ENCODE measurements at places on chromosomes 2 and 18. TPM values are rescaled to one million over a fixed set of nuclear protein-coding genes. Genes with fewer than 3 reads are reported as not detected.

DNA sequence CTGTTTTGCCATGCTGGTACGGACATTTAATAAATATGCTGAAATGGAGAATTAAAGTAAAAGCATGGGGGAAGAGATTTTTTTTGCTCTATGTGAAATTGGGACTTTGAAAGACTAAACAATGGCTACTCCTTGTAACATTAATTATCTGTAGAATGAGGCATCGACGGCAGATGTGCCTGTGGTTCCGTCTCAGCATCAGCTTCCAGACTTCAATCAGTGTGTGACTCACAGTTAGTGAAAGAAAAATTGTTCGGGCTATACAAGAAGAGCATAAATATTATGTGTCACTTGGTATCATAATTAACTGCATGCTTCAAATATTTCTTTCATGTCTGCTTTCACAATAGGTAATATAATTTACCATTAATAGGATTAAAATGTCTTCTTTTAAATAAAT lies 117.0 kb upstream of the SMIM21 start:
- no peak for DNase-seq

DNA sequence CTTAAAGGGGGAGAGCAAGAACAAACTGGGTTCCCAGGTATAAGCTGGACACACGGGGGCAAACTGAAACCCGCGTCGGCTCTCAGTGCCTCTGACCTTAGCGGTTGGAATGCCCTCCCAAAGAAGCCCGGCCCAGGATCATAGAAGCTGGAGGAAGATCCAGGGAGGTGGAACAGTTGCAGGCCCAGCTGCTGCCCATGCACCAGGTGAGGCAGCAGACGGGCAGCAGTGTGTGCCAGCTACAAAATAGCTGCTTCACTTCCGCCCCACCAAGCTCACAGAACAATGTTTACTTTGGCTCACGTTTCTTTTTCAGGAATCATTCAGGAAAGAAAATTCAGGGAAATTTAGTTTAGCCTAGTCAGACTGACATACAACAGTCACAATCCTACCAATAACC lies 3.9 kb upstream of the ERMN start:
- DNase-seq, result no peak

DNA sequence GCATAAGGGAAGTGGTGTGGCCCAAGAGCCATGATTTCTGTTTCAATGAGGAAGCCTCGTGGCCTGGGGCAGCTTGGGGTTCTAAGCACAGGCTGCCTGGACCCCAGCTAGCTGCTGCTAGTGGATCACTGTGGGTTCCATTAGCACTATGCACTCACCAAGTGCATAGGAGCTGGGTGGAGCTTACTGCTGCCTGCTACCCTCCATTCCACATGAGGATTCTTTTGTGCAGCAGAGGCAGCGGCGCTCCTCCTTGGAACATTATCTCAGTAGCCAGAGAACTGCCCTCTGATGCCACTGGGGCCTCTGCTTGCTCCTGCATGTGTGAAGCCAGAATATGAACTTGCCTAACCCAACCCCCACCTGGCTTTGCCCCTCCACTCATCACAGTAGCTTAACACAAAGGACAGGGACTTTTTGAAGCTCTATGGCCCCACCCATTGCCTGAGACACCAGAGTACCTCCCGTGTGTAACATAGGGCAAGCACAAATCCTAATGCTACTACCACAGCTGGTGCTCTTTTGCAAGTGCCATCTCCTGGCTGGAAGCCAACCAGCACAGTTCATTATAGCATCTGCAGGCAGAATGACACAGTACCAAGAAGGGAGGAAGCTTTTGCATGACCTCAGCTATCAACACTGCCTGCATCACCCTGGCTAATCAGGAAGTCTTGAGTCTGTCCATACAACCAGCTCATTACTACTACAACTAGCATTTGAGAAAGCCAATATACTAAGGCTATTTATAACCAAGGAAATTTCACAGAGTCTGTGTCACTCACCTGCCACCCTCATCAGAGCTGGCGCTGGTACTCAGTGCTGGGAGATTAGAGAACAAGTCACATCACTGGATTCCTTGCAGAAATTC lies 297.0 kb upstream of the GULP1 start:
- DNase-seq, result no peak

Gene CPLX4
- polyA plus RNA-seq, result 0.14 TPM

Gene KCNIP3
- polyA plus RNA-seq, result 12.7 TPM

Gene MEP1B
- not detected for polyA plus RNA-seq

Data from left renal pelvis (tissue), 4 donors.